ENCODE measurements at places on chromosomes 4 and X.

DNA sequence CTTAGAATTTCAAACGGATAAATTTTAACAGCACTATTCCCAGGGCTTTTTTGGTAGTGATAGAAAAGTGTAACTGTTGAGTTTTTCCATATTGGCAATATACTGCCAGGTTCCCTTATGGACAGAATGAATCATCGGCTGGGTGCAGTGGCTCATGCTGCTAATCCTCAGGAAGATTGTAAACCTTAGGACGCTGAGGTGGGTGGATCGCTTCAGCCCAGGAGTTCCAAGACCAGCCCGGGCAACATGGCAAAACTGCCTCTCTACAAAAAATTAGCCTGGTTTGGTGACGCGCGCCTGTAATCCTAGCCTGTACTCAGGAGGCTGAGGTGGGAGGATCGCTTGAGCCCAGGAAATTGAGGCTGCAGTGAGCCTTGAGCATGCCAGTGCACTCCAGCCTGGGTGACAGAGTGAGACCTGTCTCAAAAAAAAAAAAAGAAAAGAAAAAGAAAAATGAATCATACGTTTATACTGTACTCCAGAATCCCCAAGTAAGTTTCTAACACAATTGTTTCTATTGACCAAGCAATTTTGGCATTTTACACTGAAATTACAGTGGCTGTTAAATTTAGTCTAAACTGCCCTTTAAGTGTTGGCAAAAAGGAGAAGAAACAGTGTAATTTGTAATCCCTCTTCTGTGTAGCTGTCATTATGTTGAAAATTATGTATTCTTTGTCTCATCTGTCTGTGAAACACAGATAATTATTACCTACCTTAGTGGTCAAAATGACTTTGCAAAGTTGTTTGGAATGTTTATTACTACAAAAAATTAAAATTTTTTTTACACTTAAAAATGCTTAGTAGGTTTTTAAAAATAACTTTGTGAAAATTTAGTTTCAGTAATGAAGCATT is 1.8 kb downstream of the SLC30A9 start:
- DNase-seq, result peak; percentile 6

DNA sequence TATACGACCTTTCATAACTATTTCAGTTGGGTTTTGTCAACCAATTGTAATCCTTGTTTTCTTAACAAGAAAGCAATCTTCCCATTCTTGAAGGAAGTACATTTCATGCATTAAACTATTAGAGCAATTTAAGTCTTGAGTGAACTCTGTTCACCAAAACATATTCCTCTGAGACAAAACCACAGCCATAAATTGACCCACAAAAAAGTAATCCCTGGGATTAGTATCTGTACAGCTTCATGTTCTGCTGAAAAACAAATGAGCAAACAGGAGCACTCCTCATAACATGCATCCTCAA is 207.0 kb upstream of the PDE5A start:
- DNase-seq, result peak; percentile 4

GRCh38 chr4:112748352-112748878 is 111.5 kb downstream of the LARP7 start:
- DNase-seq, result no peak

GRCh38 chrX:57286507-57287251 is at the start of gene FAAH2:
TSS of gene FAAH2 (plus strand) at chrX:57286706. CDS start at chrX:57286826, 120 bp downstream.
- no peak for DNase-seq
